ENCODE measurements at places on chromosomes 1 and 21.

DNA sequence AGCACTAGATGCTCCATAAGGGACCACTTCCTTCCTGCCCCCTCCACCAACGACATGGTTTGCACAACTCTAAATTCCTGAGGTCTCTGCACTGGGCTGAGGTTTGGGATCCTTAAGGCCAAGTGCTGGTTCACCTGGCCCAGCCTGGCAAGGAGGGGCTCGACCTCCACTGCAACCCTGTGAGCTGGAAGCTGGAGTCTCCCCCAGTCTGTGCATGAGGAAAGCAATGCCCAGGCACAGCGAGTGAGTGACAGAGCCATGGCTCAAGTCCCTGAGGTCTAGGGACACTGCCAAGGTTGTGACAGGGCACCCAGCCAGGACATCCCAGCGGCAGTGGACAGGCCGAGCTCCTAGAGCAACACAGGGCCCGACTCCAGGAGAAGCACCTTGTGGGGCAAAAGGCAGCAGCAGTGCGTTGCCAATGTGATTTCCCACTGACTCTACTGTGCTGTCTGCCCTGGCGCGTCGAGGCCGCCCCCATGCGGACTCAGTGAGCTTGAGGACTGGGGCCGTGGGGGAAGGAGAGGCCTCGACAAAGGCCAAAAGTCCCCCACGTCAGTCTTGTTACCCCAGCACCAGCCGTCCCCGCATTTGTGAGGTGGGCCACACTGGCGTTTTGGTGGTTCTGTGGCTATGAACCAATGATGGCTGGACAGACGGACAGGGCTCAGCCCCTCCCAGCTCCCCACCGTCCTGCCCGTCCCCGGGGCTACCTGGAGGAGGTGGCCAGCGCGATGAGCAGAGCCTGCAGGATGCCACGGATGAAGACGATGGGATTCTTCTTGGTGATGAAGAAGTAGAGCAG, 30.0 kb downstream of the PODN start:
- no peak for ATAC-seq

DNA sequence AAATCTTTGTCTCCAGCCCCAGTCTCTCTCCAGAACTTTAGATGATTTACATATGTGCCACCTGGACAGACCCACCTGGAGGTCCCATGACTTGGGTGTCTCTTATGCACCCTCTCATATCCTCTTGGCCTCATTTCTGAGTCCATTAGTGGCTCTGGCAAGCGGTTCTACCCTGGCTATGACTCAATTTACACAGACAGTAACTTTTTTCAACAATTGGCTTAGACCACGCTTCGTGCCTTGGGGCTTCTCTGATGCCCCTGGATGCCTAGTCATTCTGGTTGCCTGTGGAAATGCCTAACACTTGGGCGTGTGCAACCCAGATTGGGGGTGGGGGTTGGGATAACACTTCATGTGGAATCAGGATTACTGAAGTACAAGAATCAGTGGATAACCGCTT, 57.1 kb upstream of the GADD45A start:
- no peak for ATAC-seq

DNA sequence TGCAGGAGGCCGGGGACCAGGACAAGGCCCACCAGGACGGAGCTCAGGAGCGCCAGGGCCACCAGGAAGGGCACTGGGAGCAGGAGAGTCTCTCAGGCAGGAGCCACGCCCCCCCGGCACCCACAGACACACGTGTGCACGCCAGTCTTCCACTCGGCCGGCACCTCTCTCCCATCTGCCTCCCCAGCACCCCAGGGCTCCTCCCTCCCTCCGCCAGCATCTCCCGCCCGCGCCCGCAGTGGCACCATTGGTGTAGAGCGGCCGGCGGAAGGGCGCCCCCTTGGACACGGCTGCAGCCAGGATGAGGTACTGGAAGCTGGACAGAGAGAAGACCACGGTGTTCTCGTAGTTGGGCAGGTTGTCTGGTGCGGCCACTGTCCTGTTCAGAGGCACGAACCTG, 6.1 kb upstream of the MFAP2 start:
- ATAC-seq = no peak

DNA sequence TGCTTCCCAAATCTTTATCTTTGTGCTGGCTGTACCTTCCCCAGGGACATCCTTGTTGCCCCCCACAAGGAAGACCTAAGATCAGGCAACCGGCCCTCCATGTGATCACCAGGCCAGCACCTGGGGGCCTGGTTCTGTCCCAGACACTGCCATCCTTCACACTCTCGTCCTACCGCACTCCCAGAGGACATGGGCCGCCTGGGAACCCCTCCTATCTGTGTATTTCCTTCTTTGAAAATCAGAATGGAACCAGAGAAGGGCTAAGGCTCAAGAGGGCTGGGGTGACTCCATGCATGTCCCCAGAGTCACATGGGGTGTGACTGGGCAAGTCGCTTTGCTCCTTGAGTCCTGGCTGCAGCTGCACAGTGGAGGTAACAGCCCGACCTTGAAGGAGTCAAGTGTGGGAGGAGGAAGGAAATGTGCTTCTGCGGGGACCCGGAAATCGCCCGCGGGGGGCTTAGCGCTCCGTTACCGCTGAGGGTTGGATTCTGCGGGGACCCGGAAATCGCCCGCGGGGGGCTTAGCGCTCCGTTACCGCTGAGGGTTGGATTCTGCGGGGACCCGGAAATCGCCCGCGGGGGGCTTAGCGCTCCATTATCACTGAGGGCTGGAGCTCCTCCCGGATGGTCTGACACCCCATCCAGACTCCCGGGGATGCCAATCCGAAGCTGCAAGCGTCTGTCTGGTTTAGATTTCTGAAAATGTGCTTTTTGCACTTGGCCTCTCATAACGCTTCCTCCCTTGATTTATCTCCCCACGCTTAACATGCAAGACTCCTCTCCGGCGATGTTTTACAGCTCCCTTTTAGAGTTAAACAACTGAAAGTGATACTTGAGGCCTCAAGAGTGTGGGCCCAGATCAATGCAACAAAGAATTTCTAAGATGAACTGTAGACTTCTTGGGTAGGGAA, 278.9 kb downstream of the NPHP4 start:
- no peak for ATAC-seq

DNA sequence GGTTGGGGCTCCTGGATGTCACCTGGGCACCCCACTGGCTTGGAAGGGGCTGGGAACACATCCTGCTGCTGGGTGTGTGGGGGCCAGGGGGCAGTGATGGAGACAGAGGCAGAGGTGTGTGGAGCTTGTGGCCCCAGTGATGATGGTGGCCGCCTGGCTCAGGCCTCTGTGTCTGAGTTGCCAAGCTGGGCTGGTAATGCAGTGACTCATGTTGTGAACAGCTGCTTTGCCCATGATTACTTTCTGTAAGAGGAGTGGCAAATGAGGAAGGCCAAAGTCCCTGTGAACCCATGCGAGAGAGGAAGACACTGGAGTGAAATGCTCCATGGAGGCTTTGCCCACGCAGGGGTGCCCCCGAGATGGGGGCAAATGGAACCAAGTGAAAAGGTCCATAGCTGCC, 86.8 kb downstream of the KCNJ6 start:
- ATAC-seq = peak; percentile 79

GRCh38 chr1:200786788-200787187, 48.1 kb downstream of the CAMSAP2 start:
- ATAC-seq = no peak

DNA sequence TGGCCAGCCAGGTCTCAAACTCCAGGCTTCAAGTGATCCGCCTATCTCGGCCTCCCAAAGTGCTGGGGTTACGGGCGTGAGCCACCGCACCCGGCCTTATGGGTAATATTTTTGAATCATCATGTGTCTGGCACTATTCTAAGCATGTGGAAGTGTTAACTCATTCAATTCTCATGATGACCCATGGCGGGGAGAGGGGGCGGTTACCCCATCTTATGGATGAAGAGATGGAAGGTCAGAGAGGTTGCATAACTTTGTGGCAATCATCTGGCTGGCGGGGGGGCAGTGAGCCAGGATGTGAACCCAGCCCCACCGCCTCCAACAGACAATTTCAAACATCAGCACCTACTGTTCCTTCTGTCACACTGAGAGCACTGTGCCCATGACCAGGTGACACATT, 11.5 kb upstream of the TAS1R2 start:
- no peak for ATAC-seq

- no peak for ATAC-seq
Measured at GRCh38 chr1:94542088-94542870, 720 bp upstream of the F3 start.

DNA sequence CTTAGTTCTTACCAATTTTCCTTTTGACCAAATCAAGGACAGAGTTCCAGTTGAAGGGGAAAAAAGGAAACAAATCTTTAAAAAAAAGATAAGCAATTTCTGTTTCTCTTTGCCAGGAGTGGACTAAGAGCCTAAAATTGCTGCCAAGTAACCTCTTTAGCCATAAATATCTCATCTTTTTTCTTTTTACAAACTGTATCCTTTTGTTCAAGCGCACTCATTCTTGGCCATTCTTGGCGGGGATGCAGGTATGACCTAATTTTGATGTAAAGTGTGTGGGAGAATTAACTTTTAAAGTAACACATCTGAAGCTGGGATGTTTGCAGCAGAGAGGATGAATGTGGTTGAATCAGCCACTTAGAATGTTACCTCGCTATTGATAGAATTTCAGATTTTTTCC, 13.4 kb upstream of the KIF1B start:
- no peak for ATAC-seq

DNA sequence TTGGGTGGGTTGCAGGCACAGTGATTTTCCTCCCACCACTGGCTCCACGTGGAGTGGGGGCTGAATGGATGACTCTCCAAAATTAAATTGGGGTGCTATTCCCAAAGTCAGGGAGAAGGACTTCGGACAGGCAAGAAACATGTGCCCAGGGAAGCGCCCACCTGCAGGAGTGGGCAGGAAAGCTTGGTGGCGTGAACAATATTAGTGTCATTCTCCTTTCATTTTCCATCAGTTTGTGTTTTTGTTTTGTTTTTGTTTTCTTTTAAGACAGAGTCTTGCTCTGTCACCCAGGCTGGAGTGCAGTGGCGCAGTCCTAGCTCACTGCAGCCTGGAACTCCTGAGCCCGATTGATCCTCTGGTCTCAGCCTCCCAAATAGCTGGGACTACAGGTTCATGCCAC, 30.1 kb downstream of the TOMM20 start:
- ATAC-seq = no peak

DNA sequence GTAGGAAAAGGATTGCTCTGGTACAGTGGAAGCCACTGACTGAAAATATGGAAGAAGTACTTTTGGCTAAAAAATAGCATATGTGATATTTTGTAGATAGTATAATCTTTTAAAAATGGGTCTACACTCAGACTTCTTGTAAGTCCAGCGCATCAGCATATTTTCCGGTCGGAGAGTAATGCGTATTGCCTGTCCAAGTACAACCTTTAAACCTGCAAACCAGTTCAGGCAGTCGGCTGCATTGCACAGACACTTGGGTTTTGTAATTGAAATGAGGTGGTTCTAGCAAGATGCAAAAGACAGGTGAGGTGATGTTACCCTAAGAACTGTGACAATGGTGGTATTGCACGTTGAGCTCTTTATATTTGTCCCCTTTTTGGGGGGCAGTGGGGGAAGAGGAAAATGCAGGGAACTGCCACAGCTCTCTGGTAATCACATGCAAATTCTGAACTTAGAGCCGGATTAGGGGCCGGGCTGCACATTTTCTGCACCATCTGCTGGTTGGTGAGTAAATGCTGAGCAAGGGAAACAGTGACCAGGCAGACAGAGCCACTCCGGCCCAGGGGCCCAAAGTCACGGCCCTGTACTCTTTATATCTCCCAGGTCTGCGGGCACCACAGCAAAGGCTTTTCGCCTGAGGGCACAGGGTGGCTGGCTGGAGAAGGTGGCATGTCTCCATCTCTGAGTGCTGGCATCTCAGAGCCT, 2.3 kb downstream of the GPR137B start:
- no peak for ATAC-seq

GRCh38 chr1:47190509-47190855, 646 bp upstream of the PDZK1IP1 start:
- ATAC-seq = no peak

DNA sequence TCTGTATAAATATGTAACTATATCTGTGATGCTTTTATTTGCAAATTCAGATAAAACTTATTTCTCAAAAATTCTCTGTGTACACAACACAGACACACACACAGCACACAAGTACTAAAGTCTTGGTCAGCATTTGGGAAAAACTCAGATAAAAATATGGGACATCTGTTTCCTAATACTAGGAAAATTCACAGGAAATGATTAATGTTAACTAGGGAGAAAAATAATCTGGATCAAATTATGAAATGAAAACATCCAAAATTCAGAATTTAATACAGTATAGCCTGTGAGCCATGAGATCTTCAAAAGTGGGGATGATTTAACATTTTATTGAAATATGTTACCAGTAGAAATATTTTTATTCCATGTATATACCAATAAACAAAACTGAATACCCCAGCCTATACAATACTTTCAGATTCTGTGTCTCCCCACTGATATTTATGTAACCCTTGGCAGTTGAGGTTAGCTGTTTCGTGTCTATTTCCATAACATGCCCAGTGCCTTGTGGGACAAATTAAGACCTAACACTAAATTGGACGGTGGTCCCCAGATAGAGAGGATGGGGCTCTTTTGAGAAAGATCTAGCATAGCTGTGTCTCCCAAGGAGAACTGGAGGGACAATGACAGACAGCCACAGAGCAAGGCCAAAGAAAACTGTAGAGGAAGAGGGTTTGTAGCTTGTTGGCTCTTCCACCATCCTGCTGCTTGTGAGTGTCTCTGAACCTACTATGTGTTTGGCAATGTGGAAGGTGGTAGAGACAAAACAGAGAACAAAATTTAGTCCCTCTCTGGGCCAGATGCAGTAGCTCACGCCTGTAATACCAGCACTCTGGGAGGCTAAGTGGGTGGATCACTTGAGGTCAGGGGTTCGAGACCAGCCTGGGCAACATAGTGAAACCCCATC, 47.2 kb downstream of the GNG12 start:
- no peak for ATAC-seq

GRCh38 chr1:226862890-226863289, 7.5 kb upstream of the PSEN2 start:
- no peak for ATAC-seq

GRCh38 chr1:227912866-227913265, 34.9 kb downstream of the WNT9A start:
- no peak for ATAC-seq

GRCh38 chr1:231743966-231744365, 117.4 kb downstream of the DISC1 start:
- no peak for ATAC-seq

- peak; percentile 59 for ATAC-seq
Measured at GRCh38 chr1:185562461-185563359, 171.5 kb upstream of the HMCN1 start.

GRCh38 chr1:62349470-62350233, 30.4 kb upstream of the KANK4 start:
- ATAC-seq = no peak

GRCh38 chr1:18820791-18821641, 38.4 kb downstream of the TAS1R2 start:
- peak; percentile 85 for ATAC-seq

- no peak for ATAC-seq
Measured at GRCh38 chr1:211932231-211932932, 101.8 kb upstream of the LPGAT1 start.

- no peak for ATAC-seq
Measured at GRCh38 chr1:153505576-153505975, 30.2 kb downstream of the S100A6 start.

DNA sequence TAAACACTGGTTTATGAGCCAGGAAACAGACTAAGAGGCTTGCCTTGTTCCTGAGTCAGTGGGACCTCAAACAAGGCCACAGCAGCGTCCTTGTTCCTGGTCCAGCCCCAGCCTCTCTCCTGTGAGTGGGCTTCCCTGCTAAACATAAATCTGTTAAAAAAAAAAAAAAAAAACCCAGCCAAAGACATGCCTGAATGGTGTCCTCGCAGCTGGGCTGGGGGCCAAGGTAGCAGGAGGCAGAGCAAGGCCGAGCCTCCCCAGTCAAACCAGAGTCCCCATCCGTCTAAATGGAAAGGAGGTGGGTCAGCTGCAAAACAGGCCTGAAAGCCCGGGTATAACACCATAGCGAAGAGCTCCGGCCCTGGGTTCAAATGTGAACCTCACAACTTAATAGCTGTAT, 18.1 kb upstream of the IFFO2 start:
- no peak for ATAC-seq

Data from esophagus mucosa (tissue), 1 donor.